ENCODE measurements at places on chromosomes 12 and 14. TPM values are rescaled to one million over a fixed set of nuclear protein-coding genes. Genes with fewer than 3 reads are reported as not detected.
A peak's percentile ranks its signal among the peaks of the same experiment; 100 is the strongest.

- DNase-seq: no peak
Measured at GRCh38 chr12:120242275-120242799, 23.2 kb downstream of the PXN start.

GRCh38 chr12:49367381-49368239 is at the start of gene SPATS2:
SPATS2 (plus strand) TSS chr12:49367462; CDS start chr12:49461013, 93,551 bp downstream.
- DNase-seq: peak; percentile 94

DNA sequence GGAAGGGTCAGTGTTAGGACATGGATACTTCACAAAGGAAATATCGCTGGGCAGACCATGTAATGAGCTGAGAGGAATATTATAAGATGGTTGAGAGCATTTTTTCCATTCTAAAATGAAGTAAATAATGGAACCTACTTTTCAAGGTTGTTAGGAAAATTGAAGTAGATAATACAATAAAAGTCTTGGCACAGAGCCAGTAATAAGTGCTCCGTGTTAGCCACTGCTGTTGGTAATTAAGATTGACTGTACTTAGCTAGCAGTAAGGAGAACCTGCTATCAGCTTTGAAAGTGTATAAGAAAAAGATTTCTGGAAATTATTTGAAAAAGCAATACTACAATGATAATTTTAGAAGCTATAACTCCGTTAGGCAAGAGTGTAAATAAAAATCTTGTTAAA is 77.6 kb downstream of the SCAF11 start:
- DNase-seq: no peak

The INSM2 gene
- not detected for total RNA-seq

- DNase-seq: no peak
Measured at GRCh38 chr12:19643635-19644034, 204.3 kb downstream of the AEBP2 start.

Measured in colonic mucosa (tissue), 4 donors.